ENCODE measurements at places on chromosomes 6 and 20.

DNA sequence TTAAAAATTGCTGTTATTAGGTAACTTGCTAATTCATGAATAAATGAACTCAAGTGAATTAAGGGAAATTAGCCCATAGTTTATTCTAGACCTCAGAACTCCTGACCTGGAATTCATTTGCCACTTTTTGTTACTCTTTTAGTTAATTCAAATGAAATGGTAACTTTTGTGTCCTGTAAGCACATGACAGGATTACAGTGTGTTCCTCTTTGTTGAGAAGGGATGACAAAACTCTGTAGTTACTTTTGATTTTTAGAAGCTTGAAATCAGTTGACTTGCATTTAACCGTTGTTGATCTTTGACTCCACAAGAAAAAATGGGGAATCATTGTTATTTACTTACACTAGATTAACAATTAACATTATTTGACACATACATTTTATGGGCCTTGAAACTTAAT is 6.2 kb downstream of the SLC9A8 start:
- no peak for DNase-seq

DNA sequence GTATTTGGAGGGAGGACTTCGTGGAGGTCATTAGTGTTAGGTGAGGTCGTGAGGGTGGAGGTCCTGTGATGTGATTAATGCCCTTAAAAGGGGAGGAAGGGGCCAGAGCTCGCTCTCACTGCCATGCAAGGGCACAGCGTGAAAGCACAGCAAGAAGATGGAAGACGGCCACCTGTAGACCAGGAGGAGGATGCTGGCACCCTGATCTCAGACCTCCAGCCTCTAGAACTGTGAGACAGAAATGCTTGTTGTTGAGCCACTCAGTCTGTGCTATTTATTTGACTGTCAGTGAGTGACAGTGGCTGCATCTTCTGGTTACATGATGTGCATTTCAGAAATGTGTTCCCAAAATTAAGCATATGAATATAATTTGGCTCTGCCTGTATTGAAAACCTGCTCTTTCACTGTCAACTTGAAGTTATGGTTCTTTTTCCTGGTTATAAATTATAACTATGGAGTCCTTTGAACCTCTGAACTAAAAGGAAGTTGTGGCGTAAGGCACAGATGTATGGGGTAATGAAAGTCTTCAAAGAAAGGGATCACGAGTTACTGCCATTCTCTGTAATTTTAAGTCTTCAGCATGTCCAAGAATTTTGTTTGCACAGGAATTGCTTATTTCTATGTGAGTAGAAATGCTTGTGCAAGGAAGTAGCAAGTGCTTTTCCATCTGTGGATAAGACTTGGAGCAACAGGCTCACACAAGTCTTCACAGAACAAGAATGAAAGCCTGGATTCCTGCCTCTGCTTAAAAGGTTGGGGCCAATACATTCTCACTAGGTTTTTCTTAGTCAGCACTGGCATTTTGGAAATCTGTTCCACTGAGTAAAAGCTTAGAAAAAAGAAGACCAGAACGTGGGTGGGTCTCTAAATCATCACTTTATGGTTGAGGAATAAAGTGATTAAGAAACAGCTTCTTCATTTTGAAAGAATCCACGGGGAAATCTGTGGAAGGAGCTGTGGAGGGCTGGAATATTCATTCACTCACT is 10.3 kb downstream of the PPP1R14C start:
- no peak for DNase-seq

GRCh38 chr6:49849213-49849907 is 17.0 kb downstream of the CRISP1 start:
- peak; percentile 49 for DNase-seq

- DNase-seq: no peak
Observed at GRCh38 chr6:15487262-15487661, 175.6 kb downstream of the DTNBP1 start.

DNA sequence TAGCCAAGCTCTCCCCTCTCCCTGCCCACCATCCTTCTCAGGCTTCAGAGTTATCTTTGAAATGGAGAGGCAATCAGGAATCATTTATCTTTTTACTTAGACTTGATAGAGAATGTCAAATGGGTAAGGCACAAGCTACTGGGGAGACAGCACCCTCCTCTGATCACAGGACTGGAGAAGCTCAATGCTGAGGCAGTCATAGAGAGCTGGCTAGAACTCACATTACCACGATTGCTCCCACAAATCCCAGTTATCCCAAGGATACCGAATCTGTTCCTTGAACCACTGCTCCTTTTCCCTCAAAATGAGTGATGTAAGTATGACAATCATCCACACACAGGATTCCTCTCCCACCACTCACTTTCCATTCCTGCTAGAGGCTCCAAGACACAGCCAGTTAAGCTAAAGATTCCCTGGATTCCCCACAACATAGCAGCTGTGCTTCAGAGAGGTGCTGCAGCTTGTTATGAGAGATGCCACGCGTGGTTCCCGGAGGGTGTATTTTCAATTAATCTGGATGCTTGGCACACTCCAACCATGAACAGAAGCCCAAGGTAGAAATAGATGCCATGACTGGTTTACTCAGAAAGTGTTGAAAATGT is 96.2 kb upstream of the VGLL2 start:
- no peak for DNase-seq

DNA sequence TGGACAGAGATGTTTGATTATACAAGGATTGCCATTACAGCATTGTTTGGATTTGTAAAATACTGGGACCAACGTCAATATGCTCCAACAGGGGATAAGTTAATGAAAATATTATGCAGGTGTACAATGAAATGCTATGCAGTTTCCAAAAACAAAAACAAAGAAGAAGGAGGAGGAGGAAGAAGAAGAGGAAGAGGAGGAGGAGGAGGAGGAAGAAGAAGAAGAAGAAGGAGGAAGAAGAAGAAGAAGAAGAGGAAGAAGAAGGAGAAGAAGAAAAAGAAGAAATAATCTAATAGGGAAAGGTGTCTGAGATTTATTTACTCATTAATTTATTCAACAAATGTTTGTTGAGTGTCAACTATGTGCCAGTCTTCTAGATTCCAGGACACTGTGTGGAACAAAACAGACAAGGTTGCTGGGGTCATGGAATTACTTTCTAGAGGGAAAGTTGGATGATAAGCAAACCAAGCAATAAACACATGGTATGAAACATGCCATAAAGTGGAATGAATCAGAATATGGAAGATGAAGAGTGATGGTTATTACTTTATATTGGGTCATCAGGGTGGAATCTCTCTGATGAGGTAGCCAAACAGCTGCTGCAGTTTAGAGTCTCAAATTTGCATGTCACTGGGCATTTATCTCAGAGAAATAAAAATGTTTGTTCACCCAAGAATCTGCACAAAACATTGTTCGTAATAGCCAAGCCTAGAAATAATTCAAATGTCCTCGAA is 6.3 kb upstream of the TRIM27 start:
- DNase-seq: peak; percentile 48

- DNase-seq: no peak
Observed at GRCh38 chr6:148653138-148653776, 93.6 kb upstream of the UST start.

- DNase-seq: no peak
Observed at GRCh38 chr6:128124713-128125112, 223.9 kb upstream of the THEMIS start.

DNA sequence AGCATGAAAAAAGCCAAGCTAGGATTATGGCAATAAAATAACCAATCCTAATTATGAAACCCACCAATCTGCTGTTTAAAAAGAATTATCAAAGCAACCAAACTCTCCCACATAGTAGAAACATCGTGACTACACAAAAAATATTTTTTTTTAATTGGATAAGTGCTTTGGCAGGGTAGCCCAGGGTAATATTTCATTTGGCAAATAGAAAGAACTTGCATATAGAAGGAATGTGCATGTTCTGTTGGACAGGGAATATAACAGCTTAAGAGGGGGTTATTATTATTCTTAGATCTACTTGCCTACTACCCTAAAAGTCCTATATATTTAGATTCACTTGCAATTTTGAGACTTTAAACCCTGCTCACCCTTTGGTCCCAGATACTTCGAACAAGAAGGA is 972 bp downstream of the GSTA3 start:
- no peak for DNase-seq

DNA sequence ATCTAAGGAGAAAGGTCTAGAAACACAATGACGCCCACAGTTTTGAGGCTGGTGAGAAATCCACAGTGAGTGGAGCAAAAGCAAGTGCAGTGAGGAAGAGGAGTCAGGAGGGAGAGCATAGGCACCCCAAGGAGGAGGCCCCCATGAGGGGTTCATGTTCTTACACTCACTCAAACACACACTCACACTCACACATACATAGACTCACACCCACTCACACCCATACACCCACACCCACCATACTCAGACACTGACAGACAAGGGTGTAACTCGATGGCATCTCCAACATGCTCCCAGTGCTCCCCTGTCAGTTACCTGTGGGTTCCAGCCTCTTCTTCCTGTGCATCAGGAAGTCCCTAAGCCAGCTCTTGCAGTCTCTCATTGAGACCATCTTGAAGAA is 3.8 kb downstream of the ULBP3 start:
- DNase-seq: no peak

GRCh38 chr6:18931086-18931485 is 543.9 kb downstream of the RNF144B start:
- DNase-seq: no peak

DNA sequence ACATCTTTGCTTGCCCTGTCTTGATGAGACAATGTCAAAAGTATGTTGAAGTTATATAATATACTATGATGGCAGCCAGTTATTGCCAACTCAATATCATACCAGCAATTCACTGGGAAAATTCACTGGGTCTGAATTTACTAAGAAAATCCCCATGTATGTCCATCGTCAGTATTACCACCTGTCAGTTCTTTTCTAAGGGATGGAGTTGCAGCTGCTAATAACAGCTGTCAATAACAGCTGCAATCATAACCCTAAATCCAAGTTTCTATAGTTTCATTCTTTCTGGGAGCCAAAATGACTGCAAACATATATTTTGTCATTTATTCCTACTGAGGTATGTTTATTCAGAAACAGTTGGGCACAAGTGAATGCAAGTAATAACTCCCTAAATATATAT is 132.6 kb upstream of the RIN2 start:
- no peak for DNase-seq

- DNase-seq: peak; percentile 93
Observed at GRCh38 chr20:49562311-49563014, 5.5 kb downstream of the PTGIS start.

GRCh38 chr6:108884211-108885059 is 36.2 kb downstream of the ARMC2 start:
- no peak for DNase-seq

- peak; percentile 79 for DNase-seq
Observed at GRCh38 chr20:24160563-24161281, 172.1 kb upstream of the GGTLC1 start.

- no peak for DNase-seq
Observed at GRCh38 chr20:63072231-63072791, 65.5 kb upstream of the BHLHE23 start.

DNA sequence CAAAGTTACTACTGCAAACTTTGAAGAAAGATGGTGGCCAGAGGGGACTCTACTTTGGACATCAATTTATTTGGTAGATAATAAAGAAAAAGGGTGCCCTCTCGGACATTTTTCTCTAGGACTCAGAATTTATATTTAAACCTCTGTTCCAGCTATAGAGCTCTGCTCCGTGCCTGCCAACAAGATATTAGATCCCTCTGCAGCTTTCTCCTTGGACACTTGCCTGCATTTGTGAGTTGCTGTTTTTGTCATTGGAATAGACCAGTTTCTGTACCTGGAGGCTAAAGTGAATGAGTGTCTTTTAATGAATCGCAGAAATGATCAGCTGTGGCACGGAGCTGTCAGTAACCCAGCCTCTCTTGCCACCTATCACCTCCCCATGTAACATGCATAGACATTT is 253.5 kb downstream of the NRN1 start:
- DNase-seq: no peak

- DNase-seq: no peak
Observed at GRCh38 chr6:41589223-41589622, 43.0 kb downstream of the FOXP4 start.

DNA sequence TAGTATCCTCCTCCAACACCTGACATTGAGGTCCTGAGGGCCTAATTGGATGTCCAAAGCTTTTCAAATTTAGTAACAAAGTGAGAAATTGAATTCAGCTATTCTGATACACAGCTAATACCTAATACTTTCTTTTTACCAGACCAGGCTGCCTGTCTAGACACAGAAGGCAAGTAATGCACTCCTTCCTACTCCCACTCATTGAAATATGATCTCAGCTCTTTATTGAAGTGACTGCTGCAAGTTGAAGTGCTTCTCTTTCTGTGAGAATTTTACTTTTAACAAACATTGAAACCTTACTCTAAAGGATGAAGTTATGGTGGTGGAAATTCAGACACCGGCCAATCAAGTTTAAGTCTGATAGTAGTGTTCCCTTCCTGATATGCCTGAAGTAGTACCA is 90.8 kb upstream of the OGFRL1 start:
- no peak for DNase-seq

- no peak for DNase-seq
Observed at GRCh38 chr6:108004861-108005260, 46.9 kb upstream of the SEC63 start.

DNA sequence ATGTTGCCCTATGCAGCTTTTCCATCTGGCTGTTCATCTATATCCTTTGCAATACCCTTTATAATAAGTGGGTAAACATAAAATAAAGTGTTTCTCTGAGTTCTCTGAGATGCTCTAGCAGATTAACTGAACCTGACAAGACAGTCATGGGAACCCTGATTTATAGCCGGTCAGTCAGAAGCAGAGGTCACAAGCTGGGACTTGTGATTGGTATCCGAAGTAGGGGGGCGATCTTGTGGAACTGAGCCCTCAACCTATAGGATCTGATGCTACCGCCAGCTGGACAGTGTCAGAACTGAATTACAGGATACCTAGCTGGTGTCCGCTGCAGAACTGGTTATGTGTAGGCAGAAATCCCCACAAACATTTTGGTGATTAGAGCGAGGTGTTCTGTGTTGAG is 39.0 kb downstream of the SLC17A5 start:
- no peak for DNase-seq

GRCh38 chr6:142692942-142693341 is 252.0 kb downstream of the HIVEP2 start:
- DNase-seq: peak; percentile 73

DNA sequence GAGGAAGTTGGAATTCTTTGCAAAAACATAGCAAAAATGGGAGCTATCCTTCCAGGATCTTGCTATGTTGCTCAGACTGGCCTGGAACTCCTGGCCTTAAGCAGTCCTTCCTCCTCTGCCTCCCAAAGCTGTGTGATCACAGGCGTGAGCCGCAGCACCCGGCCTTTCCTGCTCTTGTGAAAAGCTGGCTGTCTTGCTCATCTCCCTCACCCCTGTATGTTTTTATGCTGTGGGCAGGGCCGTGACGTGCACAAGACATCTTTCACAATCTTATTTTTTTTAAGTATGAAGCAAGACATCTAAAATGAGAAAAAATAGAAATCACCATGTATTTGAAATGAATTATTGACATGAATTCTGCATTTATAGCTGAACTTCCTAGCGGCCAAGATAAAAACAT is 110.4 kb downstream of the SAMD5 start:
- DNase-seq: no peak

- DNase-seq: peak; percentile 47
Observed at GRCh38 chr6:63904650-63905248, 269.1 kb downstream of the PHF3 start.

- peak; percentile 28 for DNase-seq
Observed at GRCh38 chr20:11891077-11891775, 26.5 kb upstream of the BTBD3 start.

All from AG08395 (cell line).